ENCODE measurements at places on chromosomes 3 and 15.

- DNase-seq, result no peak
Observed at GRCh38 chr3:71530903-71531530, 52.5 kb downstream of the FOXP1 start.

- no peak for DNase-seq
Observed at GRCh38 chr3:62758296-62759066, 116.7 kb downstream of the CADPS start.

- no peak for DNase-seq
Observed at GRCh38 chr3:58464866-58465265, 27.0 kb upstream of the KCTD6 start.

DNA sequence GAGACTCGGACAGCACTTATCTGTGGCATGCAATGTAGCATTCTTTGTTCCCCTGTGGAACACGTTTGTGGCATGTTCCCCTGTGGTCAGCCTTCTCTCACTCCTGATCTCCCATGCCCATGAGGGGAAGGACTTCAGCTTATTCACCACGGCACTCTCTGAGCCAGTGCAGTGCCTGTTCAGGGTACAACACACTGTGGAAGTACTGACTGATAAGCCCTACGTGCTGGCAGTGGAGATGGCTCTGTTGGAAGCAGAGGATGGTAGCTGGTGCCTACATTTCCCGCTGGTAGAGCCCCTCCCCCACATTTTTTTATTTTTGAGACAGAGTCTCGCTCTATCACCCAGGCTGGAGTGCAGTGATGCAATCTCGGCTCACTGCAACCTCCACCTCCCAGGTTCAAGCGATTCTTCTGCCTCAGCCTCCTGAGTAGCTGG, 43.5 kb upstream of the ETV5 start:
- DNase-seq, result no peak

DNA sequence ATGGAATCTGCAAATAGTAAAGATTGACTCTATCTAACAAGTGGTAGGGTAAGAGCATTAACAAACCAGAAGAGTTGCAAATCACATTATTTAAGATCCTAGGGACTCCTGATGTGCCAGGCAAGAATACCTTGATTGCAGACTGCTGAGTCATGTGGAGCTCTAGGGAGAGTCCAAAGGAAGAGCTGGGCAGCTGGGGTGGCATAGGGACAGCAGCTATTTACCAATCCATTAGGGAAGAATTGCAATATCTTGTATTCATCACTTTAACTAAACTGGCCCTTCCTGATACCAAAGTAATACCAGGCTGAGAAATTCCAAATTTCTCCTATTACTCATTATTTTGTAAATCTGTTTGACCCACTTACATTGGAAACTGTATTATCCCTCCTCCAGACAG, 52.2 kb upstream of the ACP3 start:
- DNase-seq, result no peak

Measured in activated effector memory CD4-positive, alpha-beta T cell treated with Interleukin-2 at 50 U/mL for 16 hours (primary cell).